Colonic mucosa (tissue), 4 donors: ENCODE measurements at places on chromosomes 7 and 10.

GRCh38 chr7:106417273-106417902 lies 132.6 kb upstream of the NAMPT start:
- no peaks in the 10 kb centered on the region for H3K36me3 ChIP-seq
- H3K4me1 ChIP-seq: no peaks in the 10 kb centered on the region
- H3K27me3 ChIP-seq: no peaks in the 10 kb centered on the region
- DNase-seq: no peak
- no peak overlapping the region for H3K27ac ChIP-seq
- H3K4me3 ChIP-seq: no peak overlapping the region

GRCh38 chr7:156499247-156499881 lies 141.2 kb upstream of the RNF32 start:
- no peaks in the 10 kb centered on the region for H3K4me1 ChIP-seq
- DNase-seq: no peak
- H3K27me3 ChIP-seq: no peaks in the 10 kb centered on the region
- H3K36me3 ChIP-seq: no peaks in the 10 kb centered on the region
- no peak overlapping the region for H3K4me3 ChIP-seq

DNA sequence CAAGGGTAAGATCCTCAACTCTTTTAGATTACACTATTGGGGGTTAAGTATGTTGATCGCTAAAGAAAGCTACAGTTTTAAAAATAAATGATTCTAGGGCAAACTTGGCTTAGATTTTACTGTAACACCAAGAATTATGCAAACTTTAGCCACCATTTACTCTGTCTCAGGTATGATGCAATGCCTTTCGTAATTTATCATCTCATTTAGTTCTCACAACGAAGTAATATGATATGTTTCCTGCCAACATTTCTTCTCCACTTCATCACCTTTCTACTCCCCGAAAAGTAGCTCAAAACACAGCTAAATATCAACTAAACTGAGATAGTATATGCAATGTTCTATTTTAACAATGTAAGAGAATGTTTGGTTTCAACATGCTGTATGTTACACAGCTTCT lies 21.1 kb downstream of the FAM133B start:
- DNase-seq: no peak

DNA sequence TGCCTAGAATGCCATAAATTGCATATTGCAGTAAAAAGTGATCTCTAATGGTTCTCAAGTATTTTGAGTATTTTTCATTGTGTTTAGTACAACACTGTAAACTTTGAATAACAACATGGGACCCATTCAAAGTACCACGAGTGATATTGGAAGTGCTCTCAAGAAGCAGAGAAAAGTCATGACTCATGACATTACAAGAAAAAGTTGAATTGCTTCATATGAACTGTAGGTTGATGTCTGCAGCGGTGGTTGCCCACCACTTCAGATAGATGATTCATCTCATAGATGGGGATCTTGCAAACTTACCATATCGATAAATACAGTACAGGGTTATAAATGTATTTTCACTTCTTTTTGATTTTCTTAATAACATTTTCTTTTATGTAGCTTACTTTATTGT lies 33.9 kb downstream of the ENTPD1 start:
- H3K27ac ChIP-seq: no peak overlapping the region
- no peaks in the 10 kb centered on the region for H3K27me3 ChIP-seq
- no peaks in the 10 kb centered on the region for H3K4me1 ChIP-seq

DNA sequence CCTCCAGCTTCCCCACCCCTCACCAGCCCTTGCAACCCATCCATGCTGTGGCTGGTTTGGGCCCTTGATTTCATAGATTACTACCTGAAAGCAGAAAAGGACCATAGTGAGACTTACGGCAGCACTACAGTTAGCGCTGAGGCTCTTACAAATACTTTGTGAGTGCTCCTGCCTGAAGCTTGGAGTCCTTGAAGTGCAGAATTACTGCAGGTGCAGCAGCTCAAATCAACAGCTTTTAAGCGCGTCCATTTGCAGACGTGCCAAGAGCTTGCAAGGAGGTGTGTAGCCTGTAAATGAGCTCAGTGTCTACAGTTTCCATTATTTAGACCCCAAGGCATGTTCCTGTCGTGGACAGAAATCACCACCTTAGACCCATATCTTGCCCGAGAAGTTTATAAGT lies 103.0 kb downstream of the CELF2 start:
- H3K36me3 ChIP-seq: no peaks in the 10 kb centered on the region
- no peak overlapping the region for H3K4me3 ChIP-seq
- no peak for DNase-seq
- no peaks in the 10 kb centered on the region for H3K4me1 ChIP-seq

DNA sequence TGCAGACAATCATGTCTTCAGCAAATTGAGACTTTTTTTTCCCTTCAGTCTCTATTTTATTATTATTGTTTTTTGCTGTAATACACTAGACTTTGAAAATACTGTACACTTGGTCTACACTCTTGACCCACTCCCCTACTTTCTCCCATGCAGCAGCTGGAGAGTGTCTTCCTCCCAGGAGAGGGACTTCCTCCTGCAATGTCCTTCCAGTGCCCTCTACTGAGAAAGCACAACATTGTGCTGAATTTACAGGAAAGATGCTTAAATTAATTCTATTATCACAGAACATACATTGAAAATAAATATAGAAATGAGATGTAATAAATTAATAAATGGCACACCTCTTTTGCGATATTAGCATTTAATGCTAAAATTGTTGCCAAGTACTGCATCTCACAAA lies 411.3 kb downstream of the CCSER2 start:
- no peak overlapping the region for H3K27ac ChIP-seq
- H3K36me3 ChIP-seq: no peaks in the 10 kb centered on the region
- H3K4me1 ChIP-seq: no peaks in the 10 kb centered on the region

GRCh38 chr7:13945670-13946069 lies 43.8 kb downstream of the ETV1 start:
- no peaks in the 10 kb centered on the region for H3K36me3 ChIP-seq
- H3K4me3 ChIP-seq: no peak overlapping the region
- H3K27ac ChIP-seq: no peak overlapping the region
- H3K27me3 ChIP-seq: no peaks in the 10 kb centered on the region

DNA sequence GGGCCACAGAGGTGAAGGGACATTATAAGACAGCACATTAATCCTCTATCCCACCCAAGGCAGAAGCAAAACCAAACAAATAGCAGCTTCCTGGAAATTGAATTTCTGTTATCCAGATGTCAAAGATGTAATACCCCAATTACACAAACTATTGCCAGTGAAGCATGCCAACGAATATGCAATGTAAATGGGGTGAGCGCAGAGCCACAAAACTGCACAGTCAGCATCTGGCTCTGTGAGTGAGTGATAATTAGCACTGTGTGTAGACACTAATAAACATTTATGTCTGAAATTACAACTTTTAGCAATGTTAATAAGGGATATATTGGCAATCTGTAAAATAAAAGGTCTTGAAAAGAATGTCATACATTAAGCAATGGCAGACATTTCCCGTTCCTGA lies 3.2 kb downstream of the BEND7 start:
- H3K4me3 ChIP-seq: no peak overlapping the region
- no peaks in the 10 kb centered on the region for H3K4me1 ChIP-seq
- no peaks in the 10 kb centered on the region for H3K27me3 ChIP-seq
- DNase-seq: no peak
- no peak overlapping the region for H3K27ac ChIP-seq

DNA sequence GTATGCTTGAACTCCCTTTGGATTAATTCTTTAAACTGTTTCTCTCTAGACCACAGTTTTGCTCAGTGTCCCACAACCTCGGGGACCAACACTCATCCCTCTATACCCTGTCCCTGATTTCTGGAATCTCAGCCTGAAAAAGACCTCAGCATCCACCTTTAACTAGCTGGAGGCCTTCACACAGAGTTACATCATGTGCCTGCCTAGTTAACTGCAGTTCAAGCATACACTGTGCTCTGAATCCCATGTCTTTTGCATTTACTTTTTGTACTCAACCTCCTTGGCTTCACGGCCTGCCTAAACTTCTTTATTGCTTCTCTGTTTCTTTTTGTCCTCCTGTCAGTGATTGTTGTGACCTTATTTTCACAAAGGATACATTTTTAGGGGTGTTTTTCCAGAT lies 66.7 kb downstream of the PRKG1 start:
- no peaks in the 10 kb centered on the region for H3K27me3 ChIP-seq
- no peak overlapping the region for H3K4me3 ChIP-seq

DNA sequence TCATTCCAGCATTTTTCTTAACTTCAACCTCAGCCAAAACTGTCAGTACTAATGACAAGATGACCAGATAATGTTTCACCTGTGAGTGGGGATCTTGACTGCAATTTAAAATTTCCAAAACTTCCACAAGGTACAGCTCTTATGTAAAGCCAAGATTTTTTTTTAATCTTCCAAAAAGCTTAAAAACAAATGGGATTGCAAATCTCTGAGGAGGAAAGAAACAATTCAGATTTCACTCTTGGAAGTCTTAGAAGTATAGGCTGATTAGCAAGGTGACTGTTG lies 90.2 kb downstream of the AGMO start:
- H3K36me3 ChIP-seq: no peaks in the 10 kb centered on the region
- no peaks in the 10 kb centered on the region for H3K4me1 ChIP-seq
- H3K27me3 ChIP-seq: no peaks in the 10 kb centered on the region
- no peak for DNase-seq
- no peak overlapping the region for H3K4me3 ChIP-seq

GRCh38 chr10:90319188-90319914 lies 538.5 kb downstream of the HTR7 start:
- H3K4me1 ChIP-seq: no peaks in the 10 kb centered on the region
- H3K27ac ChIP-seq: no peak overlapping the region
- H3K27me3 ChIP-seq: no peaks in the 10 kb centered on the region
- no peak for DNase-seq

DNA sequence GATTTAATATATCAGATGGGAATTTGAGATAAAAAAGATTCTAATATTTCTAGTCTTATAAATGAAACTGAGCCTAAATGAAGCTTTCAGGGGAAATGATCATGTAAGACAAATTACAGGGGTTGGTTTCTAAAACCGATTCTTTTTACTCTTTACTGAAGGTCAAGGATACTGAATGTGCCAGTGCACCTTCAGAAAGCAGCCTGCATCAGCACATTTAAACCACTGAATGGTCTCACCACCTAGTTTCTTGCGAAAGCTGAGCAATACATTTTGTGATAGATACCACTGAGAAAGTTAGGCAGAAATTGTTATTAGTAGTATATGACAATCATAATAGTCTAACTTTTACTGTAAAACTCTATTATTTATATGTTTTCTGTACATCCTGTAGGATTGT lies 180.7 kb downstream of the PCDH15 start:
- H3K27me3 ChIP-seq: no peaks in the 10 kb centered on the region
- no peak for DNase-seq
- no peak overlapping the region for H3K4me3 ChIP-seq
- H3K27ac ChIP-seq: no peak overlapping the region
- no peaks in the 10 kb centered on the region for H3K36me3 ChIP-seq
